ENCODE measurements at places on chromosomes 3 and 15. TPM values are rescaled to one million over a fixed set of nuclear protein-coding genes. Genes with fewer than 3 reads are reported as not detected.
A peak's percentile ranks its signal among the peaks of the same experiment; 100 is the strongest.

The CCR3 gene
- total RNA-seq = not detected

DNA sequence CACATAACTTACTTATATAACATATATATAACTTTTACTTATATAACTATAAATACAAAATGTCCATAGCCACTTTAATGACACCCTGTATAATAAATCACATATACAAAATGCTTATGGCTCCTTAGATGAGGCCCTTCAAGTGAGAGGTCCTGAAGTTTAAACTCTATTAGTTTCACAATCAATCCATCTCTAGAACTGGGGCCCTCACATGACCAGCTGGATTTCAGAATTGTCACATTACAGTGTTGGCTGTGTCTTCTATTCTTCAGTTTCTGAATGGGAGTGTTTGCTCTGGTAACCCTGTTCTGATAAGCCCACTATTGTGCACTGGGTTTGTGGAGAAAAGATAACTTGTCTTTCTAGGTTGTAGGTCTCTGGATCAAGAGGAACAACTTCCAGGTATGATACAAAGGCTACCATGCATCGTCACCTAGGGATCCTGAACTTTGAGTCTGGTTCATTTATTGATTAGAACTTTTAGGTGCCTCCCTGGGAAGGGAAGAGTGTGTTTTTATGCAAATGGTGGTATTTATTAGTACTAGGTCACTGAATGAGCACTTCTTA is 107.9 kb downstream of the DNAH12 start:
- DNase-seq = no peak

DNA sequence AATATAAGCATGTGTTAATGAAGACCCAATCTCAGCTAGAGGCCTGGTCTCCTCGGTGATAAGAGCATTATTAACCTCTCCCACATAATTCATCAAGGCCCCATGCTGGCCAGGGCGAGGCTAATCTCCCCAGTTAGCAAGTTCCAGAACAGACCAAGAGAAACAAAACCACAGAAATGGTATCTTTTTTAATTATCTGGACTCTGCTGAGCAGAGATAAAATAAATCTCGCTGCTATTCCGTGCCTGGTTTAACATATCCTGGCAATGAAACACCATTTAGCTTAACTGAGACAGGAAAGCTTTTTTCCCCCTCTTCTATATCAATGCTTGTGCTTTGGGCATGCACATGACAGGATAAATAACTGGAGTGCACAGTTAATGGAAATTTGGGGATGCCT is 72.5 kb upstream of the ARHGEF3 start:
- no peak for DNase-seq

DNA sequence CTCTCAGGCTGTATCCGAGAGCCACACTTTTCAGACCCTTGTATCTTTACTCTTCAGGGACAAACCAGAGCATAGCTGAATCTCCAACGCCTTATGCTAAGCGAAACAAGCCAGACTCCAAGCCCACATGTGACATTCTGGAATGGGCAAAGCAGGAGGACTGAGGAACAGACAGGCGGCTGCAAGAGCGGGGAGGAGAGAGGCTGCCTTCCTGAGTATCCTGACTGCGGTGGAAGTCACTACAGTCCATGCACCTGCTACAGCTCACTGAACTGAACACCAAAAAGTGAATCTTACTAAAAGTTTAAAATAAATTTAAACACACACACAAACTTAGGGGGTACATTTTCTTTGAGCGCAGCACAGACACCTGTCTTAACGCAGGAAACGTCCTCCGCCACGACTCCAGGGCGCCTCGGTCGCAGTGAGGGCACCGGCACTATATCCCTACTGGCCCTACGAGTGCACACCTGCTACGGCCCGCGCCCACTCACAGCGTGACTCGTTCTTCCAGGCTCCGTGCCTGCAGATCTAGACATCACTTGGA is 1.4 kb downstream of the CYFIP1 start:
- DNase-seq = peak; percentile 82

DNA sequence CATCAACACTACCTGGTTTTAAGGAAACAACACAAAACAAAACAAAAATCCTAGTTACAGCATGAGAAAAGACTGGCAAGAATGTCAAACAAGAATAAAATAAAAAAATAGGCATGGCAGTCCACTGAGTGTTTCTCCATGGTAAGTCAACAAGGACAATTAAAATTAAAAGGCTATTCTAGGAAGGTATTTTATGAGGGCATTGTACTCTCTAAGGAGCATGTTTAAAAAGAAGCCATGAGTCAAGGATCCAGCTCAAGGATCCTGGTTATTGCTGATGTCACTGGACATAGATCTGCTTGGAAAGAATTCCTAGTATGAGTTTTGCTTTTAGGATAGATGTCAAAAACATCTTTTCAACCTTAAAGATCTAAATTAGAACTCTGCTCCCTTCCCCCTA is 106.7 kb downstream of the MYO5A start:
- no peak for DNase-seq

DNA sequence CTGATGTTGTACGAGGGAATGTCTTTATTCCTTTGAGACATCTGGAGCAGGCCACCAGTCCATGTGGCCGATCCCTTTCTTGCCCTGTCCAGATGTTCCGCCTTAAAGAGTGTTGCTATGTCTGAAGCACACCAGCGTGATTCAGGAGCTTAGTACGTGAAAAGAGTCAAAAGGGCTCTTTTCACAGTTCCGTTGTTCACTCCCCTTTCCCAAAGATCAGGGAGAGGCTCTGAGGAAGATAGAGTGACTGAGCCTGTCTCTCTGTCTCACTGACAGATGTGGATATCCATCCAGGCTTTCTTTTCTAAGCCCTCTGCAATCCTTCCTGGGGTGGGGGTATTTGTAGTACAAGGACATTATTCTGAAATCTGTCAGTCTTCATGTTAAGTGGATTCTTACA is 262.5 kb upstream of the LRTM1 start:
- no peak for DNase-seq

DNA sequence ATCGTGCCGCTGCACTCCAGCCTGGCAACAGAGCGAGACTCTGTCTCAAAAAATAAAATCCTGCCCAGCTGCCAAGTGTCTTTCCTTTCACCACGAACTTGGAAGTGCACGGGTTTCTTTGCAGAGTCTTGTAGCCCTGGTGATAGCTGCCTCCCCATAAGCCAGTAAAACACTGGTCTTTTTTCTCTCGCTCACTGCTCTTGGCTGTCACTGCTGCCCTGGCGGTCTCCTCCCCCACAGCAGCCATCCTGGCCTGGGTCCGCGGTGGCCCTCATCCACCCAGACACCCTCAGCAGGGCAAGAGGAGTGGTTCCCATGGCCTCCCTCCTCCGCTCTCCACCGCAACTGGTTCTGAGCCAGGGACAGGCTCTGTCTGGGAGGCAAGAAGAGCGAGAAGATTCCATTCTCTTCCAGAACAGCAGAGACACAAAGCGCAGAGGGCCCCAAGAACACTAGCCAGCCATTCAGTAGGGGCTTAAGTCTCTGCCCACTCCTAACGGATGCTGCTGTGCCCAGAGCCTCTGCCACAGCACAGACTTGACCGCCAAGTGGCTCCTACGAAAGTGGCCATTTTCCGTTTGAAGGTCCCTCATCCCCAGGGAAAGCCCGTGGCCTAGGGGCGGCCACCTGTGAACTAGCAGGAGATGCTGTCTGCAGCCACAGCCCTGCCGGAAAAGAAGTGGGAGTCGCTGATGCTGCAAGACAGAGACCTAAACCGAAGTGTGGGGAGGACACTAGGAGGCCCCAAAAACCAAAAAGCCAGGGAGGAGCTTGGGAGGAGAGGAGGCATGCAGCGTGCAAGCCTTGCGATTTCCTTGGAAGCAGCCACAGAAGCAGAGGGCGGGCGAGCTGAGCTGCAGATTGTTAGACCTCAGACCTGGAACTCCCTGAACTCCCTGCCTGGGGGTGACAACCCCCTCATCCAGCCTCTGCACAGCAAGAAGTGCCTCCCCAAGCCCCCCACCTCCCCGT is 44.1 kb downstream of the KLHL25 start:
- peak; percentile 96 for DNase-seq

DNA sequence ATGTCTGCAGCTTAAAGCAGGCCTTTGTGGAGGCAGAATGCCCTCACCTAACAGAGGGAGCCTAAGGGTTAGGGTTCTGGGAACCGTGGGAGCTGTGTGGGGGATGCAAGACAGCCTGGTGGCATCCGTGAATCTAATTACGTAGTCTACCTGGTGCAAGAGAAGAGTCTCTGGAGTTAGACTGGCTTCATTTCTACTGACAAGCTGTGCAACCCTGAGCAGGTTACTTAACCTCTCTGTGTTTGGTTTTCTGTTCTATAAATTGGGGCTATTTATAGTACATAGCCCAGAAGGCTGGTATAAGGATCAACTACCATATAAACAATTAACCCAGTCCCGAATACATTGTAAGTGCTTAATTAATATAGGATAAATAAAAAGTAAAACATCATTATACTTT is 8.3 kb downstream of the TNFAIP8L3 start:
- no peak for DNase-seq

The CCR4 gene
- not detected for total RNA-seq

- no peak for DNase-seq
These were observed 59.2 kb downstream of the RPLP1 start for GRCh38 chr15:69511716-69512340.

GRCh38 chr15:83858820-83859505 is 205.0 kb downstream of the ADAMTSL3 start:
- no peak for DNase-seq

- no peak for DNase-seq
These were observed 114.2 kb upstream of the AZI2 start for GRCh38 chr3:28462866-28463265.

GRCh38 chr3:138861798-138862197 is 27.1 kb upstream of the PIK3CB start:
- DNase-seq = peak; percentile 78

The CCR2 gene
- not detected for total RNA-seq

GRCh38 chr3:160618878-160619277 is 53.5 kb upstream of the KPNA4 start:
- DNase-seq = no peak

- DNase-seq = no peak
These were observed 4.4 kb downstream of the MTMR14 start for GRCh38 chr3:9653565-9654248.
